Mesothelial cell of epicardium (in vitro differentiated cells): ENCODE measurements at places on chromosomes 6 and 20. TPM values are rescaled to one million over a fixed set of nuclear protein-coding genes. Genes with fewer than 3 reads are reported as not detected.

GRCh38 chr20:32285621-32286371 lies 8.3 kb downstream of the KIF3B start:
- no peak for DNase-seq

OPRM1 gene
- total RNA-seq: not detected in 3 replicates

GRCh38 chr20:50464725-50465650 lies 45.2 kb upstream of the PTPN1 start:
- DNase-seq: no peak

DNA sequence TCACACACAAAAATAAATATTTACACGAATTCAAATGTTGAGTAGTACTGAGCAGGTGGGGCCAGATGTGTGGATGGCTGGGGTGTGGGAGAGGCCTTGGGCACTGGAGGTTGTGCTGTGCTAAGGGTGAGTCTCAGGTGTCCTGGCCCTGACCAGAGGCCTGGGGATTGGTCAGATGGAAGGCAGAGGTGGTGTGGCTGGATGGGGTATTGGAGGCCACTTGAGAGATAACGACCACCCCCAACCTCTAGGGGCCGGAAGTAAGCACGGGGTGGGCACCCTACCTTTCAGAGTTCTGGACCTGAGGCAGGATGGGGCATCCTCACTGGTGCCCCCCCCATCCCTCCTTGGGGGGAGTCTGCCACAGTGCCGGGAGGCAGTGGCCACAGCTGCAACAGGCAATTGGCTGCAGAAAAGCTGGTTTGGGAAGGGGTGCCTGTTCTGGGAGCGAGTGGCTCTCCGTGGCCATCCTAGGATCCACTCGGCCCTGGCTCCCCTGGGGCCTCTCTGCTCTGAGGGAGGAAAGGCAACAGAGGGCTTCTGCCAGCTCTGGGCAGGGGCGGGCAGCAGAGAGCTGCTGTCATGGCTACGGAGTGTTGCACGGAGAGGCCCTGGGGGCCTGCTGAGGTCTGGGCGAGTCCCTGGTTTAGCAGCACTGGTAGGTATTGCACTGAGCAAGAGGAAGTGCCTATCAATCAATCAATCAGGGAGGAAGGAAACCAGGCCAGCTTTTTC lies 87.6 kb downstream of the ASXL1 start:
- DNase-seq: no peak

COL19A1 gene
- 0.18 to 0.43 TPM (median 0.25 TPM) in 3 replicates for total RNA-seq

SNAI1 gene
- total RNA-seq: 8.5 to 9.7 TPM (median 8.9 TPM) in 3 replicates

RBPJL gene
- total RNA-seq: not detected in 3 replicates

C20orf204 gene
- total RNA-seq: 2.8 to 4.2 TPM (median 3.2 TPM) in 3 replicates

- DNase-seq: no peak
Observed at GRCh38 chr6:35034411-35035191, 106.5 kb downstream of the TCP11 start.

DNA sequence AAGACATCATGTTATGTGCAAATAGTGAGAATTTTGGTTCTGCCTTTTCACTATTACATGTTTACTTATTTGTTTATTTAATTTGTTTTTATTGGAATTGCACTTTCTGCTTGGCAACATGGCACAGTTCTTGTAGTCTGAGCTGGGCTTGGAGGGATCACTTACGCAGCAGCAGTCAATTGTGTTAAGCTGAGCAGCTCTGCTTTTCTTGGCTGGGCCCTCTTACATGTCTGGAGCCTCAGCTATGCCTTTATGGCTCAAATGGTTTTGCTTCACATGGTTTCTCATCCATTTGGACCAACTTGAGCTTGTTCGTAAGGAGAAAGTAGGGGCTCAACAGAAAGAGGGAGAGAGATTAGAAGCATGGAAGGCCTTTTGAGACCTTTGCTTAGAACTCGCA lies 327.5 kb upstream of the EPHA7 start:
- DNase-seq: no peak

GRCh38 chr6:111927321-111927720 lies 54.1 kb upstream of the FYN start:
- DNase-seq: no peak

DNA sequence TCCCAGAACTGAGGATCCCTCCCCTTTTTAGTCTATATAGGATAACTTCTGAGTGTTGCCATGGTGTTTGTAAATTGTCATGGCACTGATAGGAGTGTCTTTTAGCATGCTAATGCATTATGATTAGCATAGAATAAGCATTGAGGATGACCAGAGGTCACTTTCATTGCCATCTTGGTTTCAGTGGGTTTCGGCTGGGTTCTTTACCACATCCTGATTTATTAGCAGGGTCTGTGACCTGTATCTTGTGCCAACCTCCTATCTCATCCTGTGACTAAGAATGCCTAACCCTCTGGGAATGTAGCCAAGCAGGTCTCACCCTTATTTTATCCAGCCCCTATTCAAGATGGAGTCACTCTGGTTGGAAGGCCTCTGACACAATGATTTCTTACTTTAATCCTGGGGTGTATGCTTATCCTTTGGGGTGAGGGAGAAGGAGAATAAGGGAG lies 19.6 kb downstream of the WFDC2 start:
- DNase-seq: no peak

GRCh38 chr6:37669306-37669705 lies 28.4 kb downstream of the MDGA1 start:
- DNase-seq: no peak

GRCh38 chr6:65667916-65668656 lies 38.9 kb downstream of the EYS start:
- no peak for DNase-seq

- DNase-seq: no peak
Observed at GRCh38 chr6:129842881-129843409, 18.2 kb downstream of the TMEM244 start.

GRCh38 chr20:37350649-37351574 lies 5.0 kb downstream of the SRC start:
- no peak for DNase-seq

SCRT2 gene
- total RNA-seq: not detected in 3 replicates

- DNase-seq: no peak
Observed at GRCh38 chr6:52937908-52938307, 28.4 kb upstream of the GSTA3 start.

MAS1 gene
- not detected in 3 replicates for total RNA-seq

DNA sequence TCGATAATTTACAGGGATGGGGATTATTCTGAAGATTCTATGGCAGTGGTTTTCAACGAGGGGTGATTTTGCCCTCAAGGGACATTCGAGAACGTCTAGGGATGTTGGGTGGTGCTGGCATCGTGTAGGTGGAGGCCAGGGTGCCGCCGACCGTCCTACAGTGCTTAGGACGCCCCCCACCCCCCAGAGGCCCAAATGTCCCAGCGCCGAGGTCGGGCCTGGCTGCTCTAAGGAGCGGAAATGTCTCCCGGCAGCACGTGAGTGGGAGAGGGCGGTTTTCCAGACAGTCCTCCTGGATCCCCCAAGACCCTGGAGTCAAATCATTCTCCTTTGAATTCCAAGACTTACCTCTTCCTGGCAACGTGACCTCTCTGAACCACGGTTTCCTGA lies 101.9 kb downstream of the CDH4 start:
- no peak for DNase-seq

DNA sequence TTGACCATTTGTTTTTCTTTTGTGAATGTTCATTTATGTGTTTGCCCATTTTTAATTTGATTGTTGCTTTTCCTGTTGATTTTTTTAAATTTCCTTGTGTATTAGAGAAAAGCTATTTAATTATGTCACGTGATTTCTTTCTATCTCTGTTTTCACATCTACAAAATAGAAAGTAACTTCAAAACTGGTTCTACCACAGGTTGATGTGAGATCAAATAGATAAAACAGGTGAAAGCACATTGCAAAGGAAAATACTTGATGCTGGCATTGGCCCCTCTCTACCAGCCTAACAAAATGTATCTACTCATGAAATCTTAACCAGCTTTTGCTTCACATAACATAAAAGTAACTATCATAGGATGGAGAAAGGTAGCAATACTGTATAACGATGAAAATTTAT lies 129.2 kb downstream of the TMEM242 start:
- no peak for DNase-seq

SLA2 gene
- total RNA-seq: 0.16 to 0.18 TPM (median 0.18 TPM) in 3 replicates

- DNase-seq: no peak
Observed at GRCh38 chr6:125738276-125738675, 11.2 kb upstream of the HEY2 start.

- DNase-seq: no peak
Observed at GRCh38 chr20:14830466-14830865, 493.1 kb upstream of the FLRT3 start.

- no peak for DNase-seq
Observed at GRCh38 chr20:43252761-43253160, 63.1 kb upstream of the PTPRT start.

WFDC10B gene
- total RNA-seq: not detected in 3 replicates

- DNase-seq: no peak
Observed at GRCh38 chr6:72675396-72675795, 53.5 kb downstream of the KCNQ5 start.

GRCh38 chr6:43035495-43036194 lies 14.2 kb downstream of the RRP36 start:
- no peak for DNase-seq

GHRH gene
- total RNA-seq: not detected in 3 replicates

DNA sequence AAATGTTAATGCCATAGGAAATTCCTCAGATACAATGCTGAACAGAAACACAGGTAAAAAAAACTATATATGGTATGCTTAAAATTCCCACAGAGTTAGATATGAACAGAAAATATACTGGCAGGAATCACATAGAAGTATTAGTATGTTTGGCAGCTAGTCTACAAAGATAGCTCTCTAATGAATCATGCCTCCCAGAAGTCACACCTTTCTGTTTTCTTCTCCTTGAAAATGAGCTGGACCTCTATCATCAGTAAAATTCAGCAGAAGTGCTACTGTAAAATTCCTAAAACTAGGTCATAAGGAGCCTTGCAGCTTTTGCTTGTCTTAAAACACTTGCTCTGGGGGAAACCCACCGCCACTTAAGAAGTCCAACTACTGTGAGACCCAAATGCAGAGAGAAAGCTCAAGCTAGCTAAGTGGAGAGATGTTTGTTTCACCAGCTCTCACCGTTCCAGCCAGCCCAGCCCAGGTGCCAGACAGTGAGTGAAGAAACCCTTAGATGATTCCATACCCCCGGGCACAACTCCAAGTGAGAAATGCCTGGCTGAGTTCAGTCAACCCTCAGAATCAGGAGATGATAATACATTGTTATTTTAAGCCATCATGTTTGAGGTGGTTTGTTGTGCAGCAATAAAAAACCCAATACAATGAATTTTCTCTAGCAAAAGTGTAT lies 43.0 kb downstream of the TSPYL4 start:
- no peak for DNase-seq

DNA sequence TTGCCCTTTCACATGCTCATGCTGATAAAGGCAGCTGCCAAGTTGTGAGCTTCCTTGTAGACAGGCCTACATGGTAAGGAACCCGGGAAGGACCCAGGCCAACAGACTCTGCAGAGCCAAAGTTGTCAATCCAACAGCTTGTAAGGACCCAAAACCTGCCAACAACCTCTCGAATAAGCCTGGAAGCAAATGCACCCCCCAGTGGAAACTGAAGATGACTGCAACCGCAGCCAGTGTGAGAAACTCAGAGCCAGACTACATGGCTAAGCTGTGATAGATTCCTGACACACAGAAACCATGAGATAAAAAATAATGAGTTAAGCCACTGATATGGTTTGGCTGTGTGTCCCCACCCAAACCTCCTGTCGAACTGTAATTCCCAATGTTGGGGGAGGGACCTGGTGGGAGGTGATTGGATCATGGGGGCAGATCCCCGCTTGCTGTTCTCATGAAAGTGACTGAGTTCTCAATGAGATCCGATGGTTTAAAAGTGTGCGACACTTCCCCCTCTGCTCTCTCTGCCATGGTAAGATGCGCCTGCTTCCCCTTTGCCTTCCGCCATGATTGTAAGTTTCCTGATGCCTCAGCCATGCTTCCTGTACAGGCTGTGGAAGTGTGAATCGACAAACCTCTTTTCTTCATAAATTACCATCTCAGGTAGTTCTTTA lies 18.8 kb upstream of the CLPSL2 start:
- DNase-seq: no peak

DNA sequence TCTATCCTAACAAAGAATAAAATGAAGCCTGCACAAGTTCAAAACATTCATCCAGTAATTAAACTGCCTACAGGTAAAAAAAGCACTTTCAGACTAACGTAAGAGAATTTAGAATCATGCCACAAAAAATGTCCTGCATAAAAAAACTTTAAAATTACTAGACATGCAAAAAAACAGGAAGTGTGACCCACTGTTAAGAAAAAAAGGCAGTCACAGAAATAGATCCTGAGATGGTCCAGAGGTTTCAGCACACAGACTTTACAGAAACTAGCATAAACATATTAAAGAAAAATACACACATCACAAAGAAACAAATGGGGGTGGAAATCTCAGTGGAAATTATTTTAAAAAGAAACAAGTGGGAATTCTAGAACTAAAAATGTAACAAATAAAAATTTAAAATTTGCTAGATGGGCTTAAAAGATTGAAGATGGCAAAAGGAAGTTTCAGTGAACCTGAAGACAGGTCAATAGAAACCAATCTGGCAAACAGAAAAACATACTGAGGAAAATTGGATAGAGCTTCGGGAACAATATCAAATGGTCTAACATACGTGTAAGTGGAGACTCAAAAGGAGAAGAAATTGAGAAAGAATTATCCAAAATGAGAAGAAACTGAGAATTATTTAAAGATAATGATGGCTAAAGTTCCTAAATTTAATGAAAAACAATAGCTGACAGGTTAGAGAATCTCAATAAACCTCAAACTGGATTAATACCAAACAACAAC lies 3.4 kb upstream of the ZNF133 start:
- no peak for DNase-seq

- DNase-seq: peak; percentile 77
Observed at GRCh38 chr20:23637282-23638221, at the start of gene CST3. Gene CST3, minus strand, starts transcription at chr20:23637955. Its CDS starts 93 bp downstream, at chr20:23637862.

MTFR2 gene
- 1.7 to 2.2 TPM (median 2.0 TPM) in 3 replicates for total RNA-seq

GRCh38 chr20:8645326-8645725 lies 423.6 kb upstream of the PLCB4 start:
- no peak for DNase-seq

SEMG2 gene
- total RNA-seq: not detected in 3 replicates

WFDC12 gene
- total RNA-seq: not detected in 3 replicates

- DNase-seq: no peak
Observed at GRCh38 chr20:18019068-18019467, 38.6 kb downstream of the OVOL2 start.

- no peak for DNase-seq
Observed at GRCh38 chr6:146814148-146814750, 215.5 kb downstream of the ADGB start.

- no peak for DNase-seq
Observed at GRCh38 chr6:38487423-38487822, 152.3 kb downstream of the BTBD9 start.

- DNase-seq: no peak
Observed at GRCh38 chr20:1951436-1952115, 42.3 kb downstream of the PDYN start.

DNA sequence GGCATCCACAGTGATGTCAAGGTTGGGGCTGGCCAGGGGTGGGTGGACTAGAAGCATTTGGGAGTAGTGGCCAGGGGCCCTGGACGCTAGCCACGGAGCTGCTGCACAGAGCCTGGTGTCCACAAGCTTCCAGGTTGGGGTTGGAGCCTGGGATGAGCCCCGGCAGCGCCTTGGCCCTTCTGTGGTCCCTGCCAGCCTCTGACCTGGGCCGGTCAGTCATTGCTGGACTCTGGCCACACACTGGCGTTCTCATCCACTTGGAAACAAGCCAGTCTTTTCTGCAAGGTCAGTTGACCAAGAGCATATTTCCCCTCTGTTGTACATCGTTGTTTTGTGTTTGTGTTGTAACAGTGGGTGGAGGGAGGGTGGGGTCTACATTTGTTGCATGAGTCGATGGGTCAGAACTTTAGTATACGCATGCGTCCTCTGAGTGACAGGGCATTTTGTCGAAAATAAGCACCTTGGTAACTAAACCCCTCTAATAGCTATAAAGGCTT lies 8.4 kb downstream of the PSMA7 start:
- DNase-seq: no peak
